ENCODE measurements at places on chromosomes 11 and 22. TPM values are rescaled to one million over a fixed set of nuclear protein-coding genes. Genes with fewer than 3 reads are reported as not detected.

The CTSC gene
- 18.7 TPM for total RNA-seq

The INS gene
- total RNA-seq, result not detected

The CCT8L2 gene
- total RNA-seq, result not detected

- no peak overlapping the region for H3K4me3 ChIP-seq
- no peaks in the 10 kb centered on the region for H3K4me1 ChIP-seq
- no peaks in the 10 kb centered on the region for H3K36me3 ChIP-seq
- no peak overlapping the region for H3K27ac ChIP-seq
- ATAC-seq, result no peak
These were observed 53.5 kb downstream of the ENDOD1 start for GRCh38 chr11:95143106-95143681.
